Heart left ventricle (tissue), 16 donors: ENCODE measurements at places on chromosomes 2 and 18.

DNA sequence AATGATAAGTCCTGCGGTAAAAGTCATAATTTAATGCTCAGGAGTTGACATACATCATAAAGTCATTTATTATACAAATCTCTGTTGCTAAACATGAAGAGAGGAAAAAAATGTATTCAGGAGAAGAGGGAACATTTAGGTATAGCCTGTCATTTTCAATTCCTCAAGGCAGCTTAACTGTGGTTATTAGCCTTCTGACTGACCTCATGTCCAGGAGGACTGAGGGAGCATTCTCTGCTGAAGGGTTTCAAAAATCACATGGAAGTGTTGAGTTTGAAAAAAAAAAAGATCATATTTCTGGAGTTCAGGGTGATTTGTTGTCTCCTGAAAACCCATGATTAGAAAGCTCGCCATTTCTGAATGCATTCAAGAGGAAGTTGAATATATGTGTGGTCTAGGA lies 1371.1 kb upstream of the LRRTM1 start:
- no peaks in the 10 kb centered on the region for H3K36me3 ChIP-seq
- H3K27ac ChIP-seq: no peak overlapping the region
- no peak for DNase-seq
- no peaks in the 10 kb centered on the region for H3K4me1 ChIP-seq
- no peak overlapping the region for H3K4me3 ChIP-seq

DNA sequence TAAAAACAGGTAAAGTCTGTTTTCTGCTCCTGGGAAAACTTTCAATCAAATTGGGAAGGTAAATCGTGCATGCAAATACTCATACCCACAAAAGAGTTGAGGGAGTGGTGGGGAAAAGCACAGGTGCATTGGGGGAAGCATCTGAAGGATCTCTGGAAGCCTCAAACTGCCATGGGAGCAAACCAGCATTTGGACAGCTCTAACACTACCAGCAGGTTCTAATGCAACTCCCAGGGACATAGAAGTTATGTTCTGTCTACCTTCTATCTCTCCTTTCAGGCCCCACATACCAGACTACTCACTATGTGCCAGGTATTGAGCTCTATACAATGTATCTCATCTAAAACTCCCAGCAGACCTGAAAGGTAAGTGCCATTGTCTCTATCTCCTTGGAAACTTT lies 933.7 kb downstream of the NRXN1 start:
- no peak overlapping the region for H3K4me3 ChIP-seq
- no peaks in the 10 kb centered on the region for H3K27me3 ChIP-seq
- no peaks in the 10 kb centered on the region for H3K4me1 ChIP-seq
- H3K36me3 ChIP-seq: no peaks in the 10 kb centered on the region
- no peak overlapping the region for H3K27ac ChIP-seq
- DNase-seq: no peak

DNA sequence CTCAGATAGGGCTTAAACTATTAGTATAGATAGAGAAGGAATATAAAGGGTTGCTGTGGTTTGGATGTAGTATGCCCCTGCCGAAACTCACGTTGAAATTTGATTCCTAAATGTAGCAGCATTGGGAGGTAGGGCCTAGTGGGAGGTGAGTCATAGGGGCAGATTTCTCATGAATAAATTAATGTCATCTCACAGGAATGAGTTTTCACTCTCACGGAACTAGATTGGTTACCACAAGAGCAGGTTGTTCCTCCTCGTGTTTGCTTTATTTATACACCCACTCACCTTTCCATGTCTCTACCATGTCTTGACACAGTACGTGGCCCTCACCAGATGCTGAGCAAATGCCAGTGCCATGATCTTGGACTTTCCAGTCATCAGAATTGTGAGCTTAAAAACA lies 218.2 kb downstream of the RBM43 start:
- H3K4me1 ChIP-seq: no peaks in the 10 kb centered on the region
- H3K27me3 ChIP-seq: no peaks in the 10 kb centered on the region
- H3K36me3 ChIP-seq: no peaks in the 10 kb centered on the region
- DNase-seq: no peak
- no peak overlapping the region for H3K27ac ChIP-seq

GRCh38 chr2:6072276-6072675 lies 380.1 kb downstream of the SOX11 start:
- no peaks in the 10 kb centered on the region for H3K4me1 ChIP-seq
- no peaks in the 10 kb centered on the region for H3K36me3 ChIP-seq
- no peak overlapping the region for H3K4me3 ChIP-seq
- DNase-seq: no peak
- H3K27me3 ChIP-seq: no peaks in the 10 kb centered on the region

GRCh38 chr18:77737405-77737804 lies 487.8 kb downstream of the GALR1 start:
- no peak for DNase-seq
- H3K36me3 ChIP-seq: no peaks in the 10 kb centered on the region
- H3K4me3 ChIP-seq: no peak overlapping the region
- H3K27ac ChIP-seq: no peak overlapping the region
- H3K27me3 ChIP-seq: no peaks in the 10 kb centered on the region

- H3K4me3 ChIP-seq: no peak overlapping the region
- no peaks in the 10 kb centered on the region for H3K4me1 ChIP-seq
- H3K27ac ChIP-seq: no peak overlapping the region
- no peaks in the 10 kb centered on the region for H3K27me3 ChIP-seq
- no peak for DNase-seq
Measured at GRCh38 chr18:49581371-49581770, 19.5 kb downstream of the LIPG start.

- H3K4me1 ChIP-seq: peaks cover 68% of the 10 kb centered on the region
- DNase-seq: no peak
- no peak overlapping the region for H3K4me3 ChIP-seq
- H3K36me3 ChIP-seq: peaks cover 21% of the 10 kb centered on the region
- peak overlapping the region; percentile 79 for H3K27ac ChIP-seq
Measured at GRCh38 chr2:134258684-134259388, 5.0 kb downstream of the MGAT5 start.

GRCh38 chr2:29024882-29025430 lies 43.9 kb downstream of the TOGARAM2 start:
- no peaks in the 10 kb centered on the region for H3K27me3 ChIP-seq
- DNase-seq: no peak
- H3K4me3 ChIP-seq: no peak overlapping the region
- no peak overlapping the region for H3K27ac ChIP-seq

GRCh38 chr2:55109219-55109891 lies 59.1 kb upstream of the RTN4 start:
- no peaks in the 10 kb centered on the region for H3K27me3 ChIP-seq
- H3K27ac ChIP-seq: no peak overlapping the region
- H3K36me3 ChIP-seq: no peaks in the 10 kb centered on the region
- no peak for DNase-seq
- H3K4me3 ChIP-seq: no peak overlapping the region

- no peak overlapping the region for H3K27ac ChIP-seq
- DNase-seq: no peak
- no peaks in the 10 kb centered on the region for H3K27me3 ChIP-seq
Measured at GRCh38 chr18:54878659-54879358, 50.5 kb downstream of the RAB27B start.

- H3K36me3 ChIP-seq: no peaks in the 10 kb centered on the region
- no peaks in the 10 kb centered on the region for H3K4me1 ChIP-seq
- no peak overlapping the region for H3K27ac ChIP-seq
- no peak overlapping the region for H3K4me3 ChIP-seq
Measured at GRCh38 chr2:234334756-234335155, 162.1 kb downstream of the ARL4C start.

GRCh38 chr2:61742955-61743354 lies 110.9 kb downstream of the FAM161A start:
- no peaks in the 10 kb centered on the region for H3K36me3 ChIP-seq
- no peak for DNase-seq
- H3K4me3 ChIP-seq: no peak overlapping the region
- no peak overlapping the region for H3K27ac ChIP-seq
- H3K27me3 ChIP-seq: no peaks in the 10 kb centered on the region

DNA sequence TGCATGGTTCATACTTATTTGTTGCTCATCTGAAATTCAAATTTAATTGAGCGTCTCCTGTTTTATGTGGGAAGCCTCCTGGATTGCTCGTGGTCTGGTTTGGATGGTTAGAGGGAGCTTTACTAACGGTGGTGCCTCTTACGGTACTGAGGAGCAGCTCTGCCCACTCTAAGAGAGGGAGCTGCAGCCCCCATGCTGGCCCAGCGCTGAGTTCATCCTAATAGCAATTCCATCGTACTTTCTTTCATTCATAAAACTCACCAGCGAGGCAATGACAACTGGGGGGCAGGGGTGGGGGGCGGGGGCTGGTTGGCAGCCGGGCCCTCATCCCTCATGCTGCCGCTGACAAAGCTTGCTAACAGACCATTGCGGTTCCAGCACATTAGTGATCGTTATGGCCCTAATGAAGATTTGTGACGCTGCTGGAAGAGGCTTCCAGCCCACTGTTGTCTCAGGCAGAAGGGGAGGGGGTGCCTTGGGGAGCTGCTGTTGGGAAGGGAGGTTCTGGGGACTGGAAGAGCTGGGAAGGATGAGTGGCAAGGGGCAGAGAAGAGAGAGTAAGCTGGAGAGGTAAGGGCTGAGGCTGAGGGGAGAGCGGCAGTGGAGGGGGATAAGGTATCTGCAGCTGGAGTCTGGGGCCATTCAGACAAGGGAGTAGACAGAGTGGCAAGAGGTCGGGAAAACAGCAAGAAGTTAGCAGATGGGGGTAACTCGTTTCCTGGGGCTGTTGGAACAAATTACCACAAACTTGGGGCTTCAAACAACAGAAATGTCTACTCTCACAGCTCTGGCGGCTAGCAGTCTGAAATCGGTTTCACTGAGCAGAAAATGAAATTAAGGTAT lies 238.1 kb downstream of the LPIN1 start:
- H3K27me3 ChIP-seq: no peaks in the 10 kb centered on the region
- H3K27ac ChIP-seq: no peak overlapping the region
- H3K4me3 ChIP-seq: no peak overlapping the region
- no peaks in the 10 kb centered on the region for H3K36me3 ChIP-seq
- no peak for DNase-seq

DNA sequence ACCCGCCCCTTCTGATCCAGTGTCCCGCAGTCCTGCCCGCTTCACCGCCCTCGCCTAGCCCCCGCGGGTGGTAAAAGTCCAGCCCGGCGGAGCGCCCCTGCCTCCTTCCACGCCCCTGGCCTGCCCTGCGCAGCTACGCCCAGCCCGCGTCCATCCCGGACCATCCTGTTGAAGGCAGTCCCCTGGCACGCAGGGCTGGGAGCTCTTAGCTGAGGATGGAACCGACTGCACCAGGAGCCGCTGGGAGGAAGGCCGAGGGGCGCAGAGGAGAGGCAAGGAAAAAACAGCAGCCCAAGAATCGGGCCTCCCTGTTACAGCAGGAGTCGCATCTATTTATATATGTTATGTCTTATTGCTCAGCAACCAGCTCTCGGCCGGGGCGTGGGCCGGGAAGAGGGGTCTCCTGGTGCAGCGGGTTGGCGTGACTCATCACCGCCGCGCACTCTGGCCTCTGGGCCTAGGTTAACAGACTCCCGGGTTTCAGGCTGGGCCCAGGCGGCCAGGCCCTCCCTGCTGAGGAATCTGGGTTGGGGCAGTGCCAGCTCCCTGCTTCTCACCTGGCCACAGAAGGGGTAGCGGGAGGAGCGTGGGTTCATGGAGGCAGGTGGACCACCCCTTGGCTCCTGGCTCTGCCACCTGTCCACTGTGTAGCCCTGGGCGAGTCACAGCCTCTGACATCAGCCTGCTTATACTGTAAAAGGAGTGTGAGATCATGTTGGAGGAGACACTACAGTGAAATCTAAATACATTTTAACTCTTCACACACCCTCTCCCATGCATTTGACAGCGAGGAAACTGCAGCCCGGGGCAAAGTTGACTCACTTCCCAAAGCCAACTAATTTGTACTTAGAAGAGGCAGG lies 13.4 kb upstream of the MAP3K2 start:
- H3K27ac ChIP-seq: no peak overlapping the region
- no peak for DNase-seq
- peaks cover 4% of the 10 kb centered on the region for H3K4me1 ChIP-seq
- H3K4me3 ChIP-seq: no peak overlapping the region
- no peaks in the 10 kb centered on the region for H3K36me3 ChIP-seq

DNA sequence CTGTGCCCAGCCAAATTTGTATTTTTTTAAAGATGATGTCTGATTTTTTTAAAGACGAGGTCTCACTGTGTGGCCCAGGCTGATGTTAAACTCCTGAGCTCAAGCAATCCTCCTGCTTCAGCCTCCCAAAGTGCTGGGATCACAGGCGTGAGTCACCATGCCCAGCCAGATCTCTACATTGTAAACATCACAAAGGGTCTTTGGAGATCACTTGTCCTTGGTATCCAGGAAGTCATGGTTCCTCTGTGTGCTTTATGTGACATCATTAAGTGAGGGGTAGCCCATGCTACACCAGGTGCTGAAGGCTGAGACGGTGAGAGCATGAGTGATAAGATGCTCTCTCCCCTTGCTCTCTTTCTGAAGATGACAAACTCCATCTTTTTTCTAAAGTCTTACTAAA lies 7.0 kb upstream of the NUP35 start:
- no peak for DNase-seq
- H3K4me1 ChIP-seq: no peaks in the 10 kb centered on the region
- no peak overlapping the region for H3K4me3 ChIP-seq
- no peak overlapping the region for H3K27ac ChIP-seq
- no peaks in the 10 kb centered on the region for H3K27me3 ChIP-seq

DNA sequence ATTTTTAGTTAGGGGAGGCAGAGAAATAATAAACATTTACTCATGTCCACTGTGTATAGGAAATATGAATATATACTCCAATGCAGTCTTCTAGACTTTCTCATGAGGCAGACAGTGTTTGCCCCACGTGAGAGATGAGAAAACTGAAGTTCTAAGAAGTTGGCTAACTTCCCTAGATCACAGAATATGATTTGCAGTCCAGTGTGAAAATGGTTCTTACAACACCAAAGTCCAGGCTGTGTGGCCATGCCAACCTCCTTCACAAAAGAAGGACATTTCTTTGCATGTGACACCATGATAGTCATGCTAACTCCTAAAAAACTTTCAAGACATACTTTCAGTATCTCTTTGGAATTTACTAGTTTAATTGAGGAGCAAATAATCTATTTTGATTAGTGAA lies 143.7 kb downstream of the IRS1 start:
- DNase-seq: no peak
- no peaks in the 10 kb centered on the region for H3K27me3 ChIP-seq
- H3K27ac ChIP-seq: no peak overlapping the region
- no peaks in the 10 kb centered on the region for H3K36me3 ChIP-seq
- H3K4me3 ChIP-seq: no peak overlapping the region
- peaks cover 26% of the 10 kb centered on the region for H3K4me1 ChIP-seq

DNA sequence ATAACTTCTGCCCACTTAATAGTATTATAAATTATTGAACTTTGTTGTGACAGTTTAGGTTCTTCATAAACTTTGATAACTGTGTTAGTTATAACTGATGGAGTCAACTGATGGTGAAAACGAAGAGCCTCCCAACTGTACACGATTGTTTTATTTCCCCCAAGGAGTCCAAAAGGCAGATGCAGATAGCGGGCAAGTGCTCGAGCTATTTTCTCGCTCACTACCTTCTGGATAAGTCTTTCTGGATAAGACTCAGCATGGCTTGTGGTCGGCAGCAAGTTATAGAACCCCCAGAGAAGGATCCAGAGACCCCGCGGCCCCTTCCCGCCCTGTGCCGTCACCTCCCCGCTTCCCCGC lies 517 bp downstream of the GCFC2 start:
- no peak for DNase-seq
- peak overlapping the region; percentile 78 for H3K4me3 ChIP-seq
- peaks cover 11% of the 10 kb centered on the region for H3K36me3 ChIP-seq
- peaks cover 25% of the 10 kb centered on the region for H3K4me1 ChIP-seq

GRCh38 chr18:53941601-53942338 lies 282.7 kb downstream of the MBD2 start:
- no peak overlapping the region for H3K4me3 ChIP-seq
- DNase-seq: no peak
- no peak overlapping the region for H3K27ac ChIP-seq
- no peaks in the 10 kb centered on the region for H3K4me1 ChIP-seq
- H3K36me3 ChIP-seq: no peaks in the 10 kb centered on the region
